Tibial nerve (tissue), 4 donors: ENCODE measurements at places on chromosomes 6 and 20. TPM values are rescaled to one million over a fixed set of nuclear protein-coding genes. Genes with fewer than 3 reads are reported as not detected.

Gene NKX2-4
- not detected for total RNA-seq

Gene DDR1
- 60.1 TPM for total RNA-seq

Gene ZNF831
- total RNA-seq = 1.8 TPM

Gene CFB
- total RNA-seq = 15.7 TPM

Gene PNLDC1
- total RNA-seq = not detected

DNA sequence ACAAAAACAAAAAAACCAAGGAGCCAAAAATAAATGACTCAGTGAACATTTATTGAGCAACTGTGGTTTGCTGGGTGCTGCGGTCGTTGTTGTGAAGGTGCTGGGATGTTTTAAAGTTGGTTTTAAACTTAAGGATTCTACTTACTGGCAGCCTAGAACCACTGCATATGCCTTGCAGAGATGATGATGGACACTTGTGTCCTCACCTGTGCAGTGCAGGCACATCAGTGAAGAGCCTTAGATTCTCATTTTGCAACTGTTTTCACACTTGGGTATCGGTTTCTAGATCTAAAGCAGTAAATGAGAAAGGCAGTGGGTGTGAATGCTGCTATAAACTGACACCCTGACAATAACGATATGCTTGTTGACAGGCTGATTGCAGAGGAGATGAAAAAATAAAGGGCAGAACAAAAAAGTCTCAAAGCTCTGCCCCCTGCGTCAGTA is 68.8 kb downstream of the UTRN start:
- no peak for DNase-seq

GRCh38 chr6:36612101-36612625 is 18.0 kb downstream of the SRSF3 start:
- DNase-seq = no peak

Gene SLC2A10
- 31.5 TPM for total RNA-seq

Gene DUSP15
- 61.3 TPM for total RNA-seq
